IPS DF 19.7 (cell line): ENCODE measurements at places on chromosomes 16 and 17.

GRCh38 chr16:30069611-30070462 lies 4.3 kb downstream of the ALDOA start:
- no peak for DNase-seq

DNA sequence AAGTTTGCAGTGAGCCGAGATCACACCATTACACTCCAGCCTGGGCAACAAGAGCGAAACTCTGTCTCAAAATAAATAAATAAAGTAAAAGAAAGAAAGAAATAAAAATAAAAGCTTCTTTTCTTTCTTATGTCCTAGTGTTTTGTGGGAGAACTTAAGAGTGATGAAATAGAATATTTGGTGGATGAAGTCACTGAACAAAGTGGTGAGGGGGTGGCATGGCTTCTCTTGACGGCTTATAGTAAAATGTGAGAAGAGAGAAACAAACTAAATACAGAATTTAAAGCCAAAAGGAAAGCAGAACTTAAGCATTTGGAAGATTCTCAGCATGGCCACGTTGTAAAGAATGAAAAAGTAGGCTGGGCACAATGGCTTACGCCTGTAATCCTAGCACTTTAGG lies 15.3 kb downstream of the SGF29 start:
- no peak for DNase-seq

- no peak for DNase-seq
Measured at GRCh38 chr17:74387365-74388218, 20.3 kb downstream of the GPR142 start.

DNA sequence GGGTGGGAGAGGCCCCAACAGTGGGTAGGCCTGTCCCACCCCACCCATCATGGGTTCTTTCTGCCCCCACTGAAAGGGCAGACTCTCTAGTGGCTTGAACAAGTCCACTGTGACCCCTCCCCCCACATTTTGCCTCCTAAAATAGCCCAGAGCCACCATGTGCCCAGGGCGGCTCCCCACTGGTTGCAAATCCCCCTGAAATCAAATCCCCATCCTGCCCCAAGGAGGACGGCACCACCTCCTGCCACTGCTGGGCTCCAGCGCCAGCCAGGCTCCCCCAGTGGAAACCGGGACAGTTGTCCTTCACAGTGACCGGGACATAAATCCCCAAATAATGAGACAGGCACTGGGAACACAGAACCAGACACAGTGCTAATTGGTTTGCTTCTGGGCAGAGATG lies 20.5 kb downstream of the ZNF385C start:
- no peak for DNase-seq

GRCh38 chr17:60390925-60391470 lies 935 bp downstream of the USP32 start:
- DNase-seq = no peak

DNA sequence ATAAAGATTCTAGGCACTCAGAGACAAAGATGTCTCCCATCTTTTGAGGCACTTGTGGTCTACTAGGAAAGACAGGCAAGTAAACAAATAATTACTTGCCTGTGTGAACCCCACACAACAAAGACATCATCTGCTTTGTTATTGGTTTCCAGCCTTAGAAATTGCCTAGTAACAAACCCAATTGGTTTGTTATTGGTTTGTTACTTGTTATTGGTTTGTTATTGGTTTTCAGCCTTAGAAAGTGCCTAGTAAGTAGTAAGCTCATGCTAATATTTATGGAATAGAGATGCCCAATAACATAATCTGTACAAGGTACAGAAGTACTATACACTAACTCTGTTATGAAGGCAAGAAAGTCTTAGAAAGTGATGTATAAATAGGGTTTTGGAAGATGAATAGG lies 67.1 kb downstream of the ASIC2 start:
- no peak for DNase-seq

DNA sequence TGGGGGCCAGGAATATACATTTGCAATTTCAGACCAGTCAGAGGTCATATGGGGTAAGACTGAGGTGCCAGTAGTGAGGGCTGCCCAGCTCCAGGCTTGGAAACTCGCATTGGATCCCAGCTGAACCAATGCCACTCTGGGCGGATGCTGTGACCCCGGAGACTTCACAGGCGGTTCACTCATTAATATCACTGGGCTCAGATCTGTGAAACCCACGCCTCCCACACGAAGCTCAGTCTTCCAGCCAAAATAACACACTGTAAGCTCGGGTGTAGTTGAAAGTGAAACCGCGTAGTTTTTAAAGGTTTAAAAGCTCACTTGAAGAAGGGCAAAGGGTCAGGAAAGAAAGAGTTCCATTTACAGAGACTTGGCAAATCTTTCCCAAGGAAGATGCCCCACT lies 254.8 kb downstream of the FOXL1 start:
- DNase-seq = no peak

- DNase-seq = no peak
Measured at GRCh38 chr16:15672514-15673167, 22.6 kb downstream of the NDE1 start.

DNA sequence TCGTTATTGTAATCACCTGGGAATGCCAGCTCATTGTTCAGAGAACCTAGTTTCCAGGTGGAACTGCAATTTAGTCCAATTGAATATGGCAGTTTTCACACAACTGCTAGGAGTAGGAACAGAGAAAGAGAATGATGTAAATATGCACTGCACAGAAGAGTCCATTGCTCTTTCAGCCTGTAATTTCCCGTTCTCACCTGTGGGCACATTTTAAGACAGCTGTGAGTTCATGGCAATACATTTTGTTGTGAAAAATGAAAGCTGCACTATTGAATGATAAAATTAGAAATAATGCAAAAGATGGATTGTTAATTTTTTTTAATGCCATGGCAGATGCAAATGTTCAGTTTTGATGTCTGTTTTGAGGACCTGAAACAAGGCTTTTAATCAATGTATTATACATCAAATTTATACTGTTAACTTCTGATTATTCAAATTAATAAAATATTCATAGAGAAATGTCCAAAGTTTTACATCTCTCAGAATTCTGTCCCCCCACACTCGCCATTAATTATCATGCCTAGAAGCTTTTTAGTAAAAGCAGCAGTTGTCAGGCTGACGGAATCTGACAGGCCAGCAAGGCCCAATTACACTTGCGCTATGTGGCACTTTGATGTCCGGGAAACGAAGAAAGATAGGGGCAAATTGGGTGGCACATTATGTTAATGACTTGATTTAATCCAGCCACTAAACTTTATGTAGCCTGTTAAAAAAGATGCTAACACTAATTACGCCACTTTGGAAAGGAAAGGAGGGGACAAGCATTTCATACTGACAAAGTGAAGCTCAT lies 72.2 kb downstream of the RPGRIP1L start:
- DNase-seq = no peak
